CD4-positive, CD25-positive, alpha-beta regulatory T cell (primary cell): ENCODE measurements at places on chromosomes 13 and 19.

- DNase-seq, result no peak
These were observed 77.4 kb downstream of the SLC15A1 start for GRCh38 chr13:98675066-98675465.

DNA sequence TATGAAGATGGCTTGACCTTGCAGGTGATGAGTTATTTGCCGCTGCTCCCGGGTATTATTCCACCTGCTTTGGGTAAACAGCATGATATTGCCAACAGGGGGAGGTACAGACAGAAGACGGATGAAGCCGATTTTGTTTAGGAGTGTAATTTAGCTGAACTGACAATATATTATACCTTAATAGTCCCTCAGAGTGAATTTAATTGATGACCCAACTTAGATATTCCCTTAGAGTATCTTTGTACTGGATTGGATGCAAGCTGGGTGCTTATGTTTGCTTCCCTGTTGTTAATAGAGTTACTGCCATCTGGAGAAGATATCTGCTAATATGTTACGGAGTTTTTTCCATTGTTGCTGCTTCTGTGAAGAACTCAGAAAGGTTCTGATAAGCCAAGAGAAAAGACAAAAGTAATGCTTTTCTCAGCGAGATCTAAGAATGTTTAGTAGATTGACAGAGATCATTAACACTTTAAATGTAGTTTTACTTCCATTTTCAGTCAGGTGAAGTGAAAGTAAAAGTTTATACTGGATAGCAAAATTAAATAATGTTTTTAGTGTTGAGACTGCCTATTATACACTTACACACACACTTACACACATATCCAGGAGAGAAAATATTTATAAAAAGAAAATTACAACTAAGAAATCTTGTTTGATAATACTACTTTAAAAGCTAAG lies 2220.8 kb upstream of the PCDH20 start:
- DNase-seq, result no peak

GRCh38 chr13:99305158-99305557 lies 2.0 kb downstream of the GPR183 start:
- DNase-seq, result no peak

- DNase-seq, result no peak
These were observed 33.9 kb upstream of the ATP11A start for GRCh38 chr13:112655913-112656312.

- peak; percentile 20 for DNase-seq
These were observed 583 bp downstream of the ZNF615 start for GRCh38 chr19:52007451-52007805.

- no peak for DNase-seq
These were observed 5.5 kb downstream of the SSC5D start for GRCh38 chr19:55493645-55494171.

- DNase-seq, result no peak
These were observed 34.6 kb downstream of the CRTC1 start for GRCh38 chr19:18718015-18718526.

DNA sequence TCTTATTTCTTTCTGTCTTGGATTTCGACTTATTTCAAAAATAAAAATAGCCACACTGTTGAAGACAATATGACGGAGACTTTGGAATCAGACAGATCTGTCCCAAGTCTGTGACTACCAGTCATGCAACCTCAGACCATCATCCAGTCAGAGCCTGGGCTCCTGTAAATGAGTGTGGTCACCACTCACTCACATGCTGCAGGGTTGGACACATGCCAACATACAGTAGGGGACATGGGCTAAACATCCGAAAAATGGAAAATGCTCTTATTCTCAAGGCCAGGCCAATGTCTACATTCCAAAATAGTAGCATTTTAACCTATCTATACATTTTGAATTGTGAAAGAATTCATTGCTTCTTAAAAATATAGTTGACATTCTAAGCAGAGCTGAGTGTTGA lies 75.5 kb upstream of the EDNRB start:
- DNase-seq, result no peak

DNA sequence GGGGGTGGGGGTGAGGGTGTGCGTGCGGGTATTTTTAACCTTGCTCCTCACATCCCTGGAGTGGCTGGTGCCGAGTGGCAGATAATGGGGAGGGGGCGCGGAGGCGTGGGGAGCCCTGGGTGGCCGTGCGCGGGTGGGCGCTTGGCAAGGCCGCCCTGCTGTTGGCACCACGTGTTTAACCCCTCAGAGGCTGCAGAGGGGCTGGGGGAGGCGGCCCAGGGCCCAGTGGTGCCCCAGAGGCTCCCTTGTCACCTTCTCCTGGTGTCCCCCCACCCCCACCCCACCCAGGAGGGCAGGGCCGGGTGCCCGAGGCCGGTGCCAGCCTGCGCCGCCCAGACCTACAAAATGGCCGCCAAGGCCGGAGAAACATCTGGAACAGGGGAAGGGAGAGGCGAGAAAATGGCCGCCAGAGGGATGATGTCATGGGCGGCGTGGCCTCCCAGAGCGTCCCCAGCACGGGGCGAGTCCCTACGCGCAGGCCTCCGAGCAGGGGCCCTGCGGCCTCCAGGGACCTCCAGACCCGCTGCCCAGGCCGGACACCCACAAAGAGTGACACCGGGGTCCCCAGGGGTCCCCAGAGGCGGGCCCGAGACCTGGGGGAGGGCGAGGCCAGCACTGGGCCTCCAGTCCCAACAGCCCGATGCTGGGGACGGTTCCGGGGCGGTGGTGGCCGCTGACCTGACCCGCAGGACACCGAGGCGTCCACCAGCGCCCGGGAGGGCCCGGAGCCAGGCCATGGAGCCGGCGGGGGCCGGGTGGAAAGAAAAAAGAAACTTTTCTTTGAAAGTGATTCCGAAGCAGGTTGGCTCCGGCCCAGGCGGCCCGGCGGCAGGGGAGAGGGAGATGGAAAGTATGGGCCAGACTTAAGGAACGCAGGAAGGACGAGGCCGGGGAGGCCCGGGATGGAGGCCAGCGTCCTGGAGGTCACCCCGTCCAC lies 38.2 kb downstream of the NFIC start:
- DNase-seq, result no peak

GRCh38 chr13:74017301-74018061 lies 116.7 kb downstream of the KLF12 start:
- DNase-seq, result no peak

- DNase-seq, result no peak
These were observed 30.4 kb downstream of the COMP start for GRCh38 chr19:18760440-18761383.

GRCh38 chr13:74174810-74175209 lies 40.6 kb upstream of the KLF12 start:
- DNase-seq, result no peak

DNA sequence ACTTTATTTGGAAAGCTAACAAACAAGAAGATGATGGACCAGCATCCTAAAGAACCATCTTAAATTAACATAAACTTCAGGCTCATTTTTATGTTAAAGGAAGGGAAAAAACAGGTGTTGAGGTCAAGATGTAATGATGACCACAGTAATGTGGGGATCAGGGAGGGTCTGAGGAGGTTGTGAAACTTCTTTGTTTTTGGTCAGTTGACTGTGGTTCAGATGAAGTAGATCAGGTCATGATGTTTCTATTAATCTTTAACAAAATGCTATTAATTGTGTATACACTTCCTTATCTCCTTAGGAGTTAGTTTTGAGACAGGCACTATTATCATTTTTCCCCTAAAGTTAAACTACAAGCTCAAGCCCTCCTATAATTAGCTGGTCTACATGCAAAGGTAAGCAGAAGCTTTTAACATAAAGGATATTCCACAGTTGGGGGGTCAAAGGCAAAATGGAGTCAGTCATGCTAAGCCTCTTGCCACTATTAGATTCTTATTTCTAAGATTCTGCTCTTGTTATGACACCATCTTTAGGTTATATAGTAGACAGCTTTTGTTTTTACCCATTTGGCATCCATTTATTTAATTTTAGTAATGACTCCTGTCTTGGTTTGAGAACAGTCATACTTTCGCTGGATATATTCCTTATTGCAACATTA lies 800.1 kb upstream of the PCDH9 start:
- no peak for DNase-seq

GRCh38 chr13:27257648-27258253 lies 6.4 kb downstream of the RPL21 start:
- DNase-seq, result no peak

DNA sequence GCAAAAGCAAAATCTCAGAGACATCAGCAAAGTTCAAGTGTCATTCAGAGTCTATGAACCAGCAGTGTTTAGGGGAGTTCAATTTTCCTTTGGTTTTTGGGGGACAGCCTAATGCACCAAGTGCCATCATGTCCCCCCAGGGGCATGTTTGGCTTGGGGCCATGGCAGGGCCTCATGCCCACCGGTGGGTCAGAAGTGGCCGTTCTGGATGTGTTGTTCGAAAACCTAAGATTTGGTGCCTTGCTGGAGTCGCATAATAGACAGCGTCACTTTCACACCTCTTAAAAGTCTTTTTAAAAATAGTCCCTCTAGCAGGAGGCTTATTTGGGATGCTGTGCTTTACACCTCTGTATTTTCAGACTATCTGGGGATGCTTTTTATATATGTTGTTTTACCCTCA lies 250.1 kb downstream of the ZNF536 start:
- DNase-seq, result no peak

GRCh38 chr13:42048342-42048683 lies at the start of gene DGKH:
Gene DGKH (plus strand): TSS chr13:42048648. CDS start chr13:42048774, 126 bp downstream.
- no peak for DNase-seq

DNA sequence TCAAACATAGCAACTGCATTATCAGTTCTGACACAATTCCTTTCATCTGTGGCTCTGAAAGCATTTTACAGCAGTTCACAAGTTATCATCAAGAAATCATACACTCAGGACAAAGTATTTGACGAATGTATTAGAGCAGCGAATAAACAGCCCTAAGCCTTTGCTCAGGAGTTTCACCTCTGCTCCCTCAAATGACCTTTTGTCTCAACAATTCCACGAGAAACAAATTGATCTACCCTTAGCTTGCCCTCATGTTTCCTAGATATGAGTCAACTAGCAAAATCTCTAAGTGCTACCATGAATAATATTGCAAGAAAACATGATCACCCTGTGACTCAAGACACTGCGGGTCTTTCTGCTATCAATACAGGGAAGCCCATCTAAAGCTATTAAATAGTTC lies 396.1 kb downstream of the EFNB2 start:
- DNase-seq, result no peak

GRCh38 chr19:38433268-38433733 lies at the start of gene RYR1:
Gene RYR1 (plus strand): TSS chr19:38433691. CDS start chr19:38433830, 139 bp downstream.
- DNase-seq, result peak; percentile 53

DNA sequence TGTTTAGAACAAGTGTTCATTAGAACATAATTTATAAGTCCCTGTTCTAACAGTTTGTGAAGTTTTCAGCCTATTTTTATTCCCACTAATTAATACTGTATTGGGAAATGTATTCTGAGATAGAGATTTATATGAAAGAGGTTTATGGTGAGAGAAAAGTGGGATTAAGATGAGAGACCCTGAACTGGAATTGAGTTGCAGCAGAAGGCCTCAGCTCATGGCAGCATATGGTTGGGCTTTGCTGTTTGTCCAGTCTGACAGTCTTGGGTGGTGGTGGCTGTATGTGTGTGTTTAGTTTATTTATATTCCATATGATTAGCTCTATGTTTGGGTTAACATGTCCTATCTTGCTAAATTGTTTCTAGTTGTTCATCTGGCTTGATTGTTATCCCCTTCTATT lies 575.1 kb downstream of the SLITRK5 start:
- no peak for DNase-seq

GRCh38 chr19:32181216-32181920 lies 164.0 kb upstream of the ZNF507 start:
- DNase-seq, result no peak

- no peak for DNase-seq
These were observed 5.8 kb downstream of the ZNF221 start for GRCh38 chr19:43956827-43957226.

- DNase-seq, result no peak
These were observed 37.3 kb downstream of the NFIC start for GRCh38 chr19:3403489-3404323.

DNA sequence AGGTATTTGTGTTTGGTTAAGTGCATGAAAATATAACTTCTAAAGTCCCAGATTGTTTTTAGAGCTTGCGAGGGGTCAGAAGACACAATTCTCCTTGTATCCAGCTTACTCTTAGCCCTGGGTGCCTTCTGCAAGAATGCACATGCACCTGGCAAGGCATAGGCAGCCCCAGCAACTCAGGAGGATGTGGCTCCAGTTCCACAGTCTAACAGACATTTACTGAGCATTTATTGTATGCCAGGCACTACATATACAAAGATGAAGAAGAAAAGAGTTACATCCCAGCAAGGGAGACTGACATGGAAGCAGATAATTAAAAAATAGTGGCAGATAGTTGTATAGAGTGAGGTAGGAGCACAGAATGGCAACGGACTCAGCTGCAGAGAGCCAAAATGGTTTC lies 101.1 kb upstream of the FRY start:
- no peak for DNase-seq

GRCh38 chr19:13086341-13086740 lies 16.3 kb downstream of the LYL1 start:
- no peak for DNase-seq

DNA sequence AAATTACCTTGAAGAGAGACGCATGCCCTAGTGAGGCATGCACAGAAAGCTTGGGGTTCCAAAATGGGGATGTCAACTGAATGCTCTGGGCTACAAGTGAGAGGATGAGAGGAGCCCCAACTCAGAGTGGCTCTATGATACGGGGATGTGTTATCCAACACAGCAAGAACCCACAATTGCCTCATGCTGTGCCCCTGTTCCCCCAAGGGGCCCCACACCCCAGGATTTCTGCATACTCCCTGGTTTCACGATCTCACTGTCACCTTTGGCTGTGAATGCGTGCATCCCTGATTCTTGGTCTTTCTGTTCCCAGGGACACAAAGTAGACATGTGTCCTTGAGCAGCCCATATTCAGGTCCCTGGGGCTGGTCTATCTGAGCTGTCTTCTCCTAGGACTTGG lies 29.3 kb downstream of the WDR88 start:
- DNase-seq, result no peak

- no peak for DNase-seq
These were observed 234.5 kb downstream of the DLEU7 start for GRCh38 chr13:50609011-50609410.

DNA sequence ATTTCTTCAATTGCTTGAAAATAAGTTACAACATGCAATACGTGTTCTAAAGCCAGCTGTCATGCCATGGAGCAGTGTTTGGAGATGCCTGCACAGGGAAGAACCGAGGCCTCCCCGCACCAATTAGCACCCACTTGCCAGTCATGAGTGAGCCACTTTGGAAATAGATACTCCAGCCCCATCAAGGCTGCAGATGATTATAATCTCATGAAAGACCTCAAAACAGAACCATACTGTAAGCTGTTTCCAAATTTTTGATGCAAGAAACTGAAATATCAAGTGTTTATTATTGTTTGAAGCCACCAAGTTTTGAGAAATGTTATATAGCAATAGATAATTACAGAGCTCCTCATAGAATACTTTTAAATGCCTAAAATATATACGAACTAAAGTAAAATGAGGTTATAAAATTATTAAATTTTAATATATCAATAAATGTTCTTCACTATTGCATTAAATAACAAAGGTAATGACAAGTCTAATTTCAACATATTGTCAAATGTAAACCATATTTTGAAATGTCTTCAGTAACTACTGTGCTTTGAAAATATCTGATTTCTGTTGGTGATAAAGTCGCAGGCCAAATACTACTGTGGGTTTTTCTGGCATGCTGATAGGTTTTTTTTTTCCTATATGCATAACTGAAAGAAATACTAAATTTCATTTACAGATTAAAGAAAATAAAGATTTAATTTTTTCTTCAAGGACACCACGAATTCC lies 43.0 kb downstream of the DIAPH3 start:
- no peak for DNase-seq
